Bone marrow (tissue), 2 donors: ENCODE measurements at places on chromosomes 1 and 21.
A peak's percentile ranks its signal among the peaks of the same experiment; 100 is the strongest.

DNA sequence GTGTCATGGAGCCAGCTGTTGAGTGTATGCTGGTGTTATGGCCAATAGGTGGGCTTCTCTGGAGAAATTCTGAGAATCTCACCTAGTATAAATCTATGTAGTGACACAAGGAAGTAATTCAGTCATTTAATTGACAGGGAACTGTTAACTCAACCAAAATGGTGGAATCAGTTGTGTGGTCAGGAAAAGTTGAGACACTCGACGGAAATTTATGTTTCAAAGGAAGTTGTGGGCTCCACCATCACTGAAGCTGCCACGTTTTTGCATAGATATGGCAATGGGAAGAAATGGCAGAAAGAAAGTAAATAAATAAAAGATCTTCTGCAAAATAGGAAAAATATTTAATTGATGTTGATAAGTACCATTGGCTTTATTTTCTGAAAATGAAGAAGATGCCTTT is 84.5 kb downstream of the ATP6V1G3 start:
- DNase-seq, result no peak

- peak; percentile 23 for DNase-seq
These were observed 45.4 kb upstream of the ATP1B1 start for GRCh38 chr1:169060919-169061639.

DNA sequence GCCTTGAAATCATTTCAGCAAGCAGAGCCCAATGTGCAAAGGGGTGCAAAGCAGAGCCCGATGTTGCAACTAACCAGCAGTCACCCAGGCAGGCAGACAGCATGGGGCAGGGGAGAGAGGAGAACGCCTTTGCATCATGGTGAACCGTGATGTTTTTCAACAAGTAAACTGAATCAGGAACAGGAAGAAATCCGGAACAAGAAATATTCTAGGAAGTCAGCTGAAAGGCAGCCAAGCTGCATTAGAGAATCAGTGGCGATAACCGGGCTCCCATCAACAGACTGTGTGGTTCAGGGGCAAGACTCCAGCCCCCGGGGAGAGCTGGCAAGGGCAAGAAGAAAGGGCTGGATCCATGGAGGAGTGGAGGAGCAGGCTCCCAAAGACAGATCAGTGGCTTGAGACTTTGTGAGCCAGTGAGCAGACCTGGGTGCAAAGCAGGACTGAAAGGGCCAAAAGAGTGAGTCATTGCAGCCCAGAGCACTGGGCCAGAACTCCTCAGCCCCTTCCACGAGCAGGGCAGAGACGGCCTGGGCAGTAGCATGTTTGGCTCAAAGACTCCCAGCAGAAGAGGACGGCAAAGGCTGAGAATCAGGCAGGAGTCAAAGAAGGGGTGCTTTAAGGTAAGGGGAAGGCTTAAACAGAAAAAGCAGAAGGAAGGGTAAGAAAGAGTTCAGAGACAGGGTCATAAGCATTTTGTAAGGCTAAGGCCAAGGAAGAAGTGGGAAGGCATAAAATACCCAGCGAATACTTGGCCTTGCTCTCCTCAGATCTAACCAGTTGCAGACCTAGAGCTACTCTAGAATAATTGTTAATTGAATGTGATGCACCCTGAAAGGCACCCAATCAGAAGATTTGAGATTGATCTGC is 155.0 kb downstream of the SETD4 start:
- DNase-seq, result no peak

GRCh38 chr21:44692798-44693512 is 4.0 kb upstream of the KRTAP10-12 start:
- DNase-seq, result no peak

DNA sequence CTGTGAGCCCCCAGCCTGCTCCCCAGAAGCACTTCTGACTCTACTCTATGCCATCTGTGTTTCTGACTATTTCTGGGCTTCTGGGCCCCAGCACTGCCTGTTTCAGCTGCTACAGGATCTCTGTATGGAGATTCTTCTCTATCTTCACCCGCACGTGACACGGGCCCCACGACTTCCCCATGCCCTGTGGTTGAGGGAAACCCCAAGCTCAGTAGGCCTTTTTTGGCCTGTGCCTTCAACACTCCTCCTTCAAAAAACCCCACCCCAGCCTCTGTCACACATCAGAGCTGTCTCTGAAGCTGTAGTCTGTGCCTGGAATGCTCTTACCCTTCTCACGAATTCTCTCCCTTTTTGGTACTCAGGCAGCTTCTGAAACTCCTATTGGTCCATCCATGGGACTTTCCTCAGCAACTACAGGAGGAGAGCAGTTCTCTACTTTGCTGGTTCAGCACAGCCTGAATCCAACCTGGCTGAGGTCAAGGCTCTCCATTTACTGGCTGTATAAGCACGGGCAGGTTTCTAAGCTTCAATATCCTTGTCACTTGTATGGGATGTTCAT is 2.0 kb upstream of the NID1 start:
- peak; percentile 66 for DNase-seq

DNA sequence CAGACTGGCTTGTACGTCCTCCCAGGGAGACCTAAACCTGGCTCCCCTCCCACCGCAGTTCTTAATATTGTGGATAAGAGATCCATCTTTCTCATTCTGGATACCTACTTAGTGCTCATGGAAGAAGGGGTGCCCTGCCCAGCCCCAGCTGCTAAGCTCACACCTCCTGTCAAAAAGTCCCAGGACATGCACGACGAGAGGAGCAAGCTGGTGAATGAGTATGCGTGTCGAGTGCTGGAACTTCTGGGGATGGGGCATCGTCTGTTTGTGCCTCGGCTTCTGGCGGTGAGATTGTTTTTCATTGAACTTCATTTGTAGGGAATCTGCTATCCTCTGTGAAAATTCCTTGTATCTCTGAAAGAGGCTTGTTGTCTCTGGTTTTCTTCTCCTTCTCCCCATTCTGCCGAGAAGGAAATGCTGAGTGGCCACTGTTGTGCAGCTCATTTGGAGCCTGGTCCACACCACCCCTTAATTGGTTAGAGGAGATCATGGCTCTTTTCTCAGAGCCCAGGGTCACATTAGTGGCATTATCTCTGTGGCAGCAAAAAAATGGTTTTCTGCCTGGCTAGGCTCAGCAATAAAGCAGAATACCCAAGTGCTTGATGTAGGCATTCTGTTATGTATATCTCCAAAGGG is 199.4 kb upstream of the CACYBP start:
- DNase-seq, result no peak

DNA sequence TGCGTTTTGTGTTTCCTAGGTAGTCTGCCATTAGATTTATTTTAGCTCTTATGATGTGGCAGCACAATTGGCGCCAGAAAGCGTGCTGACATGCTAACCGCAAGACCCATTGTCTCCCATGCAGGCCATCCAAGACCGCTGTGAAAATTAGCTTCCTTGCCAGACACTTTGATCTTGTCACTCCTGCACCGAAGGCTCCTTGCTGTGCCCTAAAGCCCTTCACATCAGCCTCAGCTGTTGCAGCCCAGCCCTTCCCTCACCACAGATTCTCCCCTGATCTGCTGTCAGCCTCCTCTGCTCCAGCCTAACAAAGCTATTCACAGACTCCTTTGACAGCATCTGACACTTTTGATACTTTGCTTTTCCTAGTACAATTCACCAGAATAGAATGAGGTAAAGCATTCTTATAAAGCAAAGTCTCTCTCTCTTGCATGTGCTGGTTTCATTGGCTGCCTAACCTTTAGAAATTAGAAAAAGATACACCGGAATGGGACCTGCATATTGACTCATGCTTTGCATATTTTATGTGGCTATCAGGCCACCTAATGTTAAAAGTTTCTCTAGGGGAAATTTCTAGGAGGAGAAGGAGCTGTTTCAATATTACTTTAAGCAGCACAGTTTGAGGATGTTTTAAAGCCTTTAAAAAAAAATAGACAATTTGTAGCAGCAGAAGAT is 280.3 kb upstream of the FMN2 start:
- no peak for DNase-seq

- no peak for DNase-seq
These were observed 11.4 kb downstream of the TTC34 start for GRCh38 chr1:2789986-2790581.
